ENCODE measurements at places on chromosomes 11 and 22. TPM values are rescaled to one million over a fixed set of nuclear protein-coding genes. Genes with fewer than 3 reads are reported as not detected.

DNA sequence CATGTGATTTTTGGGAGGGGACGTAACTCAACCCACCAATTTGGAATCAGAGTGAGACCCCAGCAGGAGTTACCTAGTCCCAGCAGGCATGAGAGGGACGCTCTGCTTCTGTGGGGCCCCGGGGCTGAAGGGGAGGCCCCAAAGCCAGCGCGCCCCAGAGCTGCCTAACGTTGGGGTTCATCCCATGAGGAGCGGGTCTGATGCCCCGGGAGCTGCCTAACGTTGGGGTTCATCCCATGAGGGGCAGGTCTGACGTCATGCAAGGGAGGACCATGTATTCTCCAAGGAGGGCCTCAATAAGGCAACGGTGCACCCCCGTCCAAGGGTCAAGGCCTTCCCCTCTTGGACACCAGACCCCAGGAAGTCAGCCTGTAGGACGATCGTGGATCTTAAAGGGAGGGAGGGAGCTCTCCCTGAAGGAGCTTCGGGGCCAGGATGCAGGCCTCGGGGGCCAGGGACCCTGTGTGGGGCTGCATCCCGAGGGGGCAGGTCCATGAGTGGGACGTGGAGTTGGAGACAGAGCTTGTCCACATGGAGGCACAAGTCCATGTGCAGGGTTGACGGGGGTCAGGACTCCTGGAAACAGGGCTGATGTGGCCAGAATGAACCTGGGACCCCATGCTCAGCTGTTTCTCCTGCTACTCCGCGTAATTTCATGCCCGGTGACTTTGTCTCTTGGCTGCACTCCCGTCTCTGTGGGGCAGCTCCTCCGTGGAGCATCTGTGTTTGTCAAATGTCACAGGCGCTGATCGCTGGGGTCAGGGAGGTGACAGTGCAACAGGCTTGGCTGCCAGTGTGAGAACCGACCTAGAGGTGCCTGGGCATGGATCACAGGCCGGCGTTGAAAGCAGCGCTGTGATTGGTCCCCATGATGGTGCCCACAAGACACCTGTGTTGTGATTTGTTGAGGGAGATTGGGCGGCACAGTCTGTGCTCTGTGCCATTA lies 1029.1 kb downstream of the BRD1 start:
- no peak for DNase-seq

DNA sequence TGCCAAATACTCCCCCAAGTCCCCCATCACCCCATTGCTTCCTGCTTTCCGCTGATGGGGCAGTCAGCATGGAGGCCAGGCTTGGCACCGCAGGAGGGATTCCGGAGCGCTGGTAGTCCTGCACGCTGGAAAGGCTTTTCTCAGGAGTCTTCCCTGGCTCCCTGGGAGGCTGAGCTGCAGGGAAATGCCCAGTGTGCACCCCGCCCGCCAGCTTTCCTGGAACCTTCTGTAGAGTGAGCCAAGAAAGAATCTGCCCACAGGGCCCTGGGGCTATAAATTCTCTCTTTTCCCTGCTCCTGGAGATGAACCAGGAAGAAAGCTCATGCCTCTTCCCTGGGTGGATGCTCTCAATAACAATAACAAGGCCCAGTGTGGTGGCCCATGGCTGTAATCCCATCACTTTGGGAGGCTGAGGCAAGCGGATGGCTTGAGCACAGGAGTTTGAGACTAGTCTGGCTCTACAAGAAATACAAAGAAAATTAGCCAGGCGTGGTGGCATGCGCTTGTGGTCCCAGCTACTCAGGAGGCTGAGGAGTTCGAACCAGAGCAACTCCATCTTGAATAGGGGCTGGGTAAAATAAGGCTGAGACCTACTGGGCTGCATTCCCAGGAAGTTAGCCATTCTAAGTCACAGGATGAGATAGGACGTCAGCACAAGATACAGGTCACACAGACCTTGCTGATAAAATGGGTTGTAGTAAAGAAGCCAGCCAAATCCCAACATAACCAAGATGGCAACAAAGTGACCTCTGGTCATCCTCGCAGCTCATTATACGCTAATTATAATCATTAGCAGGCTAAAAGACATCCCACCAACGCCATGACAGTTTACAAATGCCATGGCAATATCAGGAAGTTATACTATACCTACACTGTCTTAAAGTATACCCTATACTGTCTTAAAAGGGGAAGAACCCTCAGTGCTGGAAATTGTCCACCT lies 46.4 kb upstream of the FTH1 start:
- DNase-seq = no peak

Gene FKBP2
- total RNA-seq = 50.7 TPM

DNA sequence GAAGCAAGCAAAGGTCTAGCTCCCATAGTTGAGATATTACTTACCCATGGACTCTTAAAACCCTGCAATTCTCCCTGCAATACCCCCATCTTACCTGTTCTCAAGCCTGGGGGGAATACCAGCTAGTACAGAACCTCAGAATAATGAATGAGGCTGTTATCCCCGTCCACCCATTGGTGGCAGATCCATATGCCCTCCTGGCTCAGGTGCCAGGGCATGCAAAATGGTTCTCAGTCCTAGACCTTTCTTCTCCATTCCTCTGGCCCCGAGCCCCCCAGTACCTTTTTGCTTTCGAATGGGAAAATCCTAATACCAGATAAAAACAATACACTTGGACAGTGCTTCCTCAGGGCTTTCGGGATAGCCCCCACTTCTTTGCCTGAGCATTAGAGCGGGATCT lies 86.4 kb downstream of the PIWIL4 start:
- no peak for DNase-seq

DNA sequence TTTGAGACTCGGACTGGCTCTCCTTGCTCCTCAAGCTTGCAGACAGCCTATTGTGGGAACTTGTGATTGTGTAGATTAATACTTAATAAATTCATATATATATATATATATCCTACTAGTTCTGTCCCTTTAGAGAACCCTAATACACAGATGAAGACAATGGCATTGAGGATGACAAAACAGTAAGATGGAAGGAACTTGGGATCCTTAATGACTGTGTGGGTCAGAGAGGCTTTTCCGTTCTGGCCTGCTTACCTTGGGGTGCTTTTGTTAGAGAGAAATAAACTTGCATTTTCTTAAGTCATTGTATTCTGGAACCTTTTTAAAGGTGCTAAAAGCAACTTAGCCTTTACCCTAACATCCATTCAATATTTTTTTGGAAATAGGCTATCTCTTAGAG lies 49.6 kb upstream of the RRAS2 start:
- DNase-seq = no peak

- DNase-seq = no peak
Measured at GRCh38 chr11:122796128-122796717, 42.1 kb upstream of the CRTAM start.

Gene STIM1
- total RNA-seq = 150 TPM

Gene GNAZ
- total RNA-seq = 56.9 TPM

DNA sequence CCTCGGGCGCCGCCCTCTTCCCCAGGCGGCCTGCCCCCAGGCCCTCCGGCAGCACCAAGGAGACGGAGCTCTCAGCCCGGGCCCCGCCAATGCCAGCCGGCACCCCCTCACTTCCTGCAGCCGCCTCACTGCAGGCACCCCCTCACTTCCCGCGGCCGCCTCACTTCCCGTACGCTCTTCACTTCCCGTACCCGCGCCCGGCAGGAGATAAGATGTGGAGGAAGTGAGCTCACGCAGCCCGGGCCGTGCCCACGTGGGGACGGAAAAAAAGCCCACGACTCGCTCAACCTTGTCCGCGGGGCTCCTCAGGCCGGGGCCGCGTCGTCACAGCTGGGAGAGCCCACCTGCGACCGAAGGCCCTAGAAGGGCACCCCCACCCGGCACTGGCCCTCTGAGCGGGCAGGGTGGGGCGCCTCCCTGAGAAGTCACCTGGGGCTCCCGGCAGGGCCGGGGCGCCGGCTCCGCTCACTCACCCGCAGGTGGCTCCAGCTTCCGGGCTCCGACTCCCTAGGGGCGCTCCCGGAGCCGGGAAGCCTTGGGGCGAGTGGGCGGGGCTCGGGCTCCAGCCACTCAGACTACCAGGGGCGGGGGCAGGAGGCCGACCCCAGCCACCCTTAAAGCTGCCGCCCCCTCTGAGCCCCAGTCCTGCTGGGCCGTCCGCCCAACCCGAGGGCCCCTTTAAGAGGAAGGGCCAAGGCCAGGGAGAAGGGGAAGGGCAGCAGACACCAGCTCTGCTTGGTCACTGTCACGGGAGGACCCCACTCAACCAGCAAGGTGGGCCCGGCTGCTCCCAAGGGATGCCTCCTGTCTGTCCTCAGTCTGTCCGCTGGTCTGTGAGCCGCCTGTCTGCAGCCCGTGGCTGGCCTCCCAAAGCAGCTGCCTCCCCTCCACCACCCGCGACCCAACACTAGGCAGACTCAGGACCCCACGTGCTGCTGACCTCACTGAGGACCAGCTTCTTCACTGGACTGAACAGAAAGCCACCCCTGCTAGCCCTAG lies 31.4 kb downstream of the PISD start:
- peak; percentile 95 for DNase-seq

DNA sequence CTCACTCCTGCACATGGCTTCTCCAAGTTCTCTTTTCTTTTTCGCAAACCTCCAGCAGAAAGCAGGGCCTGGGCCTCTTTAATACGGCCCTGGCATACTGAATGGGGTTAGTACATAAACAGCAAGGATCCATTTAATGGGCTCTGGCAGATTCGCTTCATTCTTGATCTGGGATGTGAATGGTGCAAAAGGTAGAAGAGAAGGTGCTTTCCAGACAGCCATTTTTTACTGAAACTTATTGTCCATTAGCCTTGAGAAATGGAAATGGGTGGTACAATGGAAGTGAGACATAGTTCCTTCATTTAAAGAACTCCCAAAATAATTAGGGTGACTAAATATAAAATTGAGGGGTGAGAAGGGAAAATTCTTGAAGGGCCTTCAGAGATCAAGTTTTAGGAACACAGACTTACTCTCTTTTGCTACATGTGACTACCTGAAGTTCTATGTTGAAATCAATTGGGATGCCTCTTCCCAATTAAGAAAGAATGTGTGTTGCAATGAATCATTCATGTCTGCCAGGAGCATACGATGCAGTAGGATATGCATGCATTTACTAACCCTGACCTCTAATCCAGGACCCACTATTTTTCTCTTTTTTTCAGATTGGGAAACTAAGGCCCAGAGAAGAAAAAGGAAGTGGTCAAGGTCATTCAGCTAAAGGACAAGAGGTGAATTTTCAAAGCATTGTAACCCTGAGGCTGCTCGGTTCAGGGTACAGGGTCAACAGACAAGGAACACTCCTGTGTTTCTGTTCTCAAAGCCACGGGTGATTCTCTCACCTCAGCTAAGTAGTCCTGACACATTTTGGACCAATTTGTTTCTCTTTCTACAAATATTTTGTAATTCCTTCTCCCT lies 144.1 kb downstream of the BBOX1 start:
- no peak for DNase-seq

GRCh38 chr22:23523713-23524112 lies 56.4 kb downstream of the IGLL1 start:
- DNase-seq = no peak

Gene ELFN2
- total RNA-seq = 0.17 TPM

GRCh38 chr11:8227156-8228152 lies 36.2 kb downstream of the LMO1 start:
- DNase-seq = no peak

DNA sequence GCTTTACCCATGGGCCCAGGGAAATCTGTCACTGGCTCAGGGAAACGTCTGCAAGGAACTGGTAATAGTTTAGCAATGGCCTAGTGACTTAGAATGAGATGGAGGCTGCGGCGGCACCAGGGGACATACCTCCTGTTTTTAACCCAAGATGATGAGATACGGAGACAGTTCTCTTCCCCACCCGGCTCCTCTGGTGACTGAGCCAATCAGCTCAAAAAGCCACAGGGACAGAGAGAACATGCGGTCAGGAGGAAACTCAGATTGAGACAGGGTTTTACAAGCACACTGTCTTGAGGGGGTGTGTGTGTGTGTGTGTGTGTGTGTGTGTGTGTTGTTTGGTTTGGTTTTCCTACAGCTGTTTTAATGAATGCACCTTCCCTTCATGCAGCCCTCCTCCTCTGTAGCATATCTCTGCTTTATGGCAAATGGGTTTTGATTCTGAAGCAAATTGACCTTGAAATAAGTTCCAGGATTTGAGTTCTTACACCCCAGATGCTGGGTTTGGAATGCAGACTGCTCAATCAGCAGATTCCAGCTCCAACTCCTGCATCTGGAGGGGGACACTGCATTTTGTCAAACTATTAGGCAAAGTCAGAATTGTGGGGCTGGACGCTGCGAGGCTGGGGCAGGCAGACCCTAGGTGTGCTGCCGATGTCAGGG lies 246.2 kb downstream of the NTM start:
- DNase-seq = no peak

GRCh38 chr22:32829451-32829851 lies 27.9 kb downstream of the TIMP3 start:
- DNase-seq = no peak

GRCh38 chr11:19984048-19984742 lies 176.1 kb downstream of the DBX1 start:
- DNase-seq = no peak

GRCh38 chr11:75562048-75562835 lies at the start of gene SERPINH1:
SERPINH1 (plus strand) TSS chr11:75562253; CDS start chr11:75566350, 4,097 bp downstream.
- DNase-seq = peak; percentile 96

Gene LMO2
- total RNA-seq = 20.2 TPM

Gene DRICH1
- 0.33 TPM for total RNA-seq

Gene HBB
- 2,785 TPM for total RNA-seq

- DNase-seq = no peak
Measured at GRCh38 chr11:80798174-80798573, 1357.3 kb upstream of the TENM4 start.

Gene MRGPRX4
- total RNA-seq = not detected

DNA sequence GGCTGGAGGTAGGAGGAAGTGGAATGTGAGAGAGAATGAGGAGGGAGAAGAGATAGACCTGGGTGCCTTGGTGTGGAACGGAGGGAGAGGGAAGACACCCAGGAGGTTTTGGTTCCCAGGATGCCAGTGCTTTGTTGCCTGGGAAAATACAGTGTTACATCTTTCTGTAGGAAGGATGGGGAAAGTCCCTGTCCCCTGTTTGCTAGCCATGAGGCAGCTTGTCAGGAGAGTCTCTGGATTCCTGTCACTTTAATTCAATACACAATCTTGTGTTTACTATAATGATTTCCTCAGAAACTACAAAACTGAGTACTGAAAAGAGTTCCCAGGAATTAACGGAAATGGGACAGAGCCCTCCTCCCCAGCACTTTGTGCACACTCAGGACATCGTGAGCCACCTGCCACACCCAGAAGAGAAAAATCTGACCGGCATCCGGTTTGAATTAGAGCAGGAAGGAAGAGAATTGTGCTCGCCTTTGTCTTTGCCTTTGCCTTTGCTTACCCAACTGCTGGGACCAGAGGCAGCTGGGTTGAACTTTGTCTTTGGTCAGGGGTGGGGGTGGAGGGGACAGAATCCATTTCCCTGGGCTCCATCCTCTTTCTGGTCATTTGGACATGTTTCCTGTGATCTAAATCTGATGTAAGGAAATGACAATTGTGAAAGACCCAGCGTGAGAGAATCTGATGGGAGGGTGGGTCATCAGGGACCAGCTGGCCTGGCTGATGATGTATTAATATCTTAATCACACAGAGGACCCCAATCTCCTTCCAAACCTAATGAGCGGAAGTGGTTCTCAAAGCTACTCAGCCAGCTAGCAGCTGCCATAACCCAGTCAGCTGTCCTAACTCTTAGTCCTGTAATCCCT lies 1.3 kb upstream of the LIMK2 start:
- DNase-seq = no peak

Data from esophagus muscularis mucosa (tissue), 4 donors.